ENCODE measurements at places on chromosomes 6 and 20.

DNA sequence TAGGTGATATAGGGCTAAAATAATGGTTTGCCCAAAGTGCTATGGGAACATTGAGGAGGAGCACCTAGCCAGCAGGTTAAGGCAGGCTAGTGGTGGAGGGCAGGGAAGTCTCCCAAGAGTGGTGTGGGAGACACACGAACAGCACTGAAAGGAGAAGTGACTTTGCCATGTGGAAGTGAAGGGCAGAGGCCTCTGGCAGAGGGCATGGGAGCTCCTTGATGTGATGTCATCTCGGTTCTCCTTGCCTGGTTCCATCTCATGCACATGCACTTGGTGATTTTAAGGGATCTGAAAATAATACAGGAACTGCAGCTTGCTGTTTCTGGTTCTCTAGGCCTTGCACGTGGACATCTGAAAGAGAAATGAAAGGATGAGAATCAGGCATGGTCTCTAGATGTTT, 4.7 kb upstream of the MAP3K4 start:
- no peak for DNase-seq

GRCh38 chr6:141165002-141165665, 967.6 kb upstream of the GJE1 start:
- no peak for DNase-seq

- no peak for DNase-seq
These were observed 161.5 kb upstream of the MAN1A1 start for GRCh38 chr6:119511024-119511423.

- no peak for DNase-seq
These were observed 10.3 kb downstream of the KCNK5 start for GRCh38 chr6:39218868-39219567.

DNA sequence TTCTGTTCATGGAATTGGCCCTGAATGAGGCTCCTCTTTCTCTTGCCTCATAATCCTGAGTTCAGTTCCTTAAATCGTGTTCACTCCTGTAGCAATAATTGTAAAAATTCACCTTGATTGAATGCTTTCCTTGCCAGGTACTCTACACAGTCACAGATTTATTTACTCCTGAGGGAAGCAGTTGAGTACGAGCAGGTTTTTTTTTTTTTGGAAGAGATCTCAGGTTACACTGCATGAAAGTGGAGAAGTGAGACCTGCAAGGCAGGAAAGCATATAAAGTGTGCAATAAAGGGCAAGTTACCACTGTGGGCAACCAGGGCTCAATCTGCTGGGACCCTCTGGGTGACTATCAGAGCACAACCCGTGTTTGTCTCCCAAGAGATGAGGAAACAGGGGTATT, 93.0 kb upstream of the DOK5 start:
- DNase-seq: no peak

DNA sequence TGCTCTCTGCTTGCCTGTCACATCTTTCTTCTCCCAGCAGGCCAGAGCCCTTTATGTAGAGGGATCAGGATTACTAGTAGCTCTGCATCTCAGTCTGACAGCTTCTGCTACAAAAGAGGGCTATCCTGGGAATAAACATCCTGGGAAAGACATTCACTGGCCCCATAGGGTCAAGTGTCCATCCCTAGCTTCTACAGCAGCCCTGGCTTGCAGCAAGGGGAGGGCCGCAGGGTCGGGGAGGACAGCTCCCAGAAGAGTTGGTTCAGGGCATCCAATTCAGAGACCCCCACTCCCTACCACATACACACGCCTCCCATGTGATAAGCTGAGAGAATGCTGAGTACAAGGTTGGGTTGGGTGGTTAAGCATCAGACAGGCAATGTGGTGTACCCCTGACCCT, 154.1 kb upstream of the PDE10A start:
- no peak for DNase-seq
